A172 (cell line): ENCODE measurements at places on chromosomes 13 and 19.
A peak's percentile ranks its signal among the peaks of the same experiment; 100 is the strongest.

- DNase-seq: no peak
Measured at GRCh38 chr13:60338754-60339153, 58.3 kb upstream of the TDRD3 start.

DNA sequence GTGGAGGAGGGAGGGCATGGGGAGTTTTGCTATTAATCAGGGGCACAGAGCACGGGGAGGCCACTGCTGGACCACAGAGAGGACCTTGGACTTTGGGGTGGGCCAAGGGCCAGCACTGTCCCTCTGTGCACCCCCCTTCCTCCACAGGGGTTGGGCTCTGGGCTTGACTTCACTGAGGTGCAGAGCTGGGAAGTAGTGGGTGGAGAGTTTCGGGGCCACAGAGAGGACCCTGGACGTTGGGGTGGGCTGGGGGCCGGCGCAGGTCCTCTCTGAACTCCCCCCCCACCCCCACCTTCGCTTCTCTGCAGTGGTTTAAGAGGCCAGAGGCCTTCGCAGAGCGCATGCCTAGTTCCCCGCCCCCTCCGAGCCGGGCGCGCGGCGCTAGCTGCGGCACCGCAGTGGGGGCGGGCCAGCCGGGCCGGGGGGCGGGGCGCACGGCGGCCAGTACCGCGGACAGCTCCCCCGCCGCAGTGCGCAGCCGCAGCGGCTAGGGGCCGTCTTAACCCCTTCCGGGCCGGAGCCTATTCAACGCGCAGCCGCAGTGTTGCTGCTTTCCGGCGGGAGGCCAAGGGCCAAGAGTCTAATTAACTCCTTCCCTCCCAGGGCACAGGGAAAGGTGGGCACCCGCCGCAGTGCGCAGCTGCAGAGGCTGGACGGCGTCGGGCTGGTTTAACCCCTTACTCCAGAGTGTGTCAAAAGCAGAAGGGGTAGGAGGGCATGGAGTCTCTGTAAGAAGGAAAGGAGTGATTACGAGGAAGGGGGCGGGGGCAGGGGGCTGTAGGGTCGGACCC is 3.7 kb downstream of the KCNC3 start:
- peak; percentile 50 for DNase-seq

GRCh38 chr19:44581288-44581687 is 32.1 kb upstream of the IGSF23 start:
- DNase-seq: no peak

GRCh38 chr13:97000295-97000925 is 6.1 kb upstream of the OXGR1 start:
- peak; percentile 13 for DNase-seq

- no peak for DNase-seq
Measured at GRCh38 chr13:108594153-108594552, 35.3 kb upstream of the MYO16 start.
